CD4-positive, alpha-beta T cell treated with Interleukin-6 for 4 hours (primary cell): ENCODE measurements at places on chromosomes 11 and 22.

- DNase-seq: no peak
Observed at GRCh38 chr22:35749808-35750207, 32.1 kb downstream of the APOL5 start.

DNA sequence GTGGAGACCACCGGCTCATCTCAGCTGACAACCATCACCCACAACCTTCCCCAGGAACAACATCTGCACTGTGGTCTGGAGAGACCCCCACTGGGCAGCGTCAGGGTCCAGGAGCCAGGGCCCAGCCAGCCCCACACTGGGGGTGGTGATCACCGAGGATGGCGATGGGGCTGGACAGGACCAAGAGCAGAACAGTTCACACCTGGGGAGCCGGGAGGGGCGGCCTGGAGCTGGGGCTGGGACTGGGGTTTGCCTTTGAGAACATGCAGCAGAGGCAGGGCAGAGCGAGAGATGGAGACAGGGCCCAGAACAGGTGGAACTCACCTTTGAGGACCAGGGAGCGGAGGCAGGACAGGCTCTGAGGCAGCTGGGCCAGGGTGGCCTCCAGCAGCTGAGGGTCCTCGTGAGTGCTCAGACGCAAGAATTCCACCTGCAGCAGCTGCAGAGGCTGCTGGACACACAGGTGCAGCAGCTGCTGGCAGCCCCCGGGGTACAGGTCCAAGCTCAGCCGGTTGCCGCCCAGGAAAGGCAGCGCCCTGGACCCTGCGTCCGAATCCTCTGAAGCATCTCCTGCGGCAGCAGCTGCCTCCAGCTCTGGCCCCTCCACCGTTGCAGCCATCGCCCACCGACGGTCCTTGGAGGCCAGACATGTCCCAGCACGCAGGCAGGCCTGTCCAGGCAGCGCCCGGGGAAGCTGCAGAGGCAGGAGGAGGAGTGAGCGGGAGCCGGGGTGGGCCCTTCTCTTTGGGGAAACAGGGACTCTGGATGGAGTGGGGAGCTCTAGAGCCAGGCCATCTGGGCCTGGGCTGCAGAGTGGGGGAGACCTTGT, 1.0 kb downstream of the PIDD1 start:
- no peak for DNase-seq

DNA sequence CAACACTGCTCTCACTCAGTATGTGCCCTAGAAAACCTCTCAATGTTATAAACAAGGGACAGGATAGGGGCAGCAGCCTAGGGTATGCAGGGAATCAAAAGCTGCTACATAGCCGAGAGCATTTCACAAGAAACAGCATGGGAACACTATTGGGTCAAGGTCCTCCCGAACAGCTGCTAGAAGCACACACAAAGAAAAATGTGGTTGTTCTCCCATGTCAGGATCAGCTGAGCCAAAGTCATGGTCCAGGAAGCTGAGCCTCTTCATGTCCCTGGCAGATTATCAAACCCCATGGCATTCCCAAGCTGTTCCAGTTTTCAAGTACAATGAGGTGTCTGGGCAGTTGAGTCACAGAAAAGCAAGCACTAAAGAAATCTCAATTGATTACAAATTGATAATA, 21.0 kb upstream of the GDPD4 start:
- DNase-seq: no peak

- no peak for DNase-seq
Observed at GRCh38 chr22:35347462-35347861, 33.4 kb upstream of the HMOX1 start.

DNA sequence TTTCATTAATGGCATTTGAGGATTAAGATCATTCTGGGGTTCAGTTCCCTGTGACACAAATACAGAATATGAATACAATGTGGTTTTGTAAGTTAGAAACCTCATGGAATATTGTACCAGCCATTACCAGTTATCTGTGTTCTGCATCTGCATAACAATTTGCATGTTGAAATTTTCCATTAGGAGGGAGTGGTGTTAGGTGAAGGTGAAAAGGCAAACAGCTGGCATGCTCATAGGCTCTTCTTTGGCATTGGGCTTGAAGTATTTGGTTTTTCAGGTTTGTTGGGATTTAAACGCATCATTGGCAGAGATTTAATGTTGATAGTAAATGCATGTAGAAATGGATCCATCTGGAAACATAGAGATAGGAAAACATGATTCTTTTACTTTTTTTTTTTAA, 18.6 kb downstream of the RTN3 start:
- DNase-seq: no peak

GRCh38 chr22:31250740-31251600, 38.9 kb downstream of the LIMK2 start:
- no peak for DNase-seq

DNA sequence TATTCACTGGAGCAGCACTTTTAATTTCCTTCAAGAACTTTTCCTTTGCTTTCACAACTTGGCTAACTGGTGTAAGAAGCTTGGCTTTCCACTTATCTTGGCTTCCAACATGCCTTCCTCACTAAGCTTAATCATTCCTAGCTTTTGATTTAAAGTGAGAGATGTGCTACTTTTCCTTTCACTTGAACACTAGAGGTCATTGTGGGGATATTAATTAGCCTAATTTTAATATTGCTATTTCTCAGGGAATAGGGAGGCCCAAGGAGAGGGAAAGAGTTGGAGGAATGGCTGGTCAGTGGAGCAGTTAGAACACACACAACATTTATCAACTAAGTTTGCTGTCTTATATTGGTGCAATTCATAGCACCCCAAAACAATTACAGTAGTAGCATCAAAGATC, 24.6 kb upstream of the CCDC90B start:
- no peak for DNase-seq

DNA sequence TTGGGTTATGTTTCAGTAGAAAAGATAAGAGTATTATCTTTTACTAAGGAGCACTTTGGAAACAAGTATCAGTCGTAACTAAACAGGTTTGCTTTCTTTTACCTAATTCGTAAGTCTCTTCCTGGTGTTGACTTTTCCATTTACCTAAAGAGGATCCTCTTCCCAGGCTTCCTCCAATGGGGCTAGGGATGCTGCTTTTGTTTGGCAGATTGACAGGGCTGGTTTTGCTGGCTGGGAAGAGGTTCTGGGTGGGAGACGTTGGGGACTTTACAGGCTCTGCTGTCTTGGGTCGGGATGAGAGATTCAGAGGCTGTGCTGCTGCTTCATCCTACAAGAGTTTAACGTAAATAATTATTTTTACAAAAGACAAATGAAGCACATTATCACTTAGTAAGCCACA, 306.7 kb downstream of the SOX6 start:
- no peak for DNase-seq

GRCh38 chr11:47950396-47950795, 30.0 kb upstream of the PTPRJ start:
- DNase-seq: peak; percentile 76

GRCh38 chr11:2844116-2844842, 41.3 kb downstream of the CDKN1C start:
- DNase-seq: no peak

DNA sequence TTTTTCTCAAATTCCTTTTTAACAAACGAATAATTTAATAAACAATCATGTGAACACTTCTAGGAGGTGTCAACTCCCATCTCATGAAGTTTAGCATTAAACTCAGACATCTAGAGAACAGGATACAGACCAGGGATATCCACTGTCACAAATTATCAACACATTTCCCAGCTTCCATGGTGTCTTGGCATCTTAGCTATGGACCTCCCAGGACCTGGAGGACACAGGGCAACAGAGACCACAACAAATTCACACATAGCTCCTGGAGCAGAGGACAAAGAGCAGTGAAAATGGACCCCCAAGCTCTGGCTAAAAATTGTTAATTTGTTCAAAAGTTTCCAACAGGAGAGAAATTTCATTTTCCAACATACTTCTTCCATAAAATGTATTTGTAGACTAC, 102.2 kb downstream of the SGSM3 start:
- DNase-seq: no peak

GRCh38 chr11:97850701-97851100, 1170.0 kb upstream of the CNTN5 start:
- no peak for DNase-seq

GRCh38 chr22:23763579-23763945, 772 bp downstream of the C22orf15 start:
- peak; percentile 79 for DNase-seq

DNA sequence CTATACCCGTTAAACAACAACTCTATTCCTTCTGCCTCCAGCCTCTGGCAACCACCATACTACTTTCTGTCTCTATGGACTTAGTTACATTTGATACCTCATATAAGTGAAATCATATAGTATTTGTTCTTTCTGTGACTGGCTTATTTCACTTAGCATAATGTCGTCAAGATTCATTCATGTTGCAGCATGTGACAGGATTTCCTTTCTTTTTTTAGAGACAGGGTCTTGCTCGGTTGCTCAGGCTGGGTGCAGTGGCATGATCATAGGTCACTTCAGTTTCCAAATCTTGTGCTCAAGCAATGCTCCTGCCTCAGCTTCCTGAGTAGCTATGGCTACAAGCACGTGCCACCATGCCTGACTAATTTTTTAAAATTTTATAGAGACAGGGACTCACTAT, 29.4 kb upstream of the SORL1 start:
- DNase-seq: peak; percentile 33

GRCh38 chr11:59028105-59028504, 58.0 kb upstream of the GLYATL1B start:
- DNase-seq: no peak

DNA sequence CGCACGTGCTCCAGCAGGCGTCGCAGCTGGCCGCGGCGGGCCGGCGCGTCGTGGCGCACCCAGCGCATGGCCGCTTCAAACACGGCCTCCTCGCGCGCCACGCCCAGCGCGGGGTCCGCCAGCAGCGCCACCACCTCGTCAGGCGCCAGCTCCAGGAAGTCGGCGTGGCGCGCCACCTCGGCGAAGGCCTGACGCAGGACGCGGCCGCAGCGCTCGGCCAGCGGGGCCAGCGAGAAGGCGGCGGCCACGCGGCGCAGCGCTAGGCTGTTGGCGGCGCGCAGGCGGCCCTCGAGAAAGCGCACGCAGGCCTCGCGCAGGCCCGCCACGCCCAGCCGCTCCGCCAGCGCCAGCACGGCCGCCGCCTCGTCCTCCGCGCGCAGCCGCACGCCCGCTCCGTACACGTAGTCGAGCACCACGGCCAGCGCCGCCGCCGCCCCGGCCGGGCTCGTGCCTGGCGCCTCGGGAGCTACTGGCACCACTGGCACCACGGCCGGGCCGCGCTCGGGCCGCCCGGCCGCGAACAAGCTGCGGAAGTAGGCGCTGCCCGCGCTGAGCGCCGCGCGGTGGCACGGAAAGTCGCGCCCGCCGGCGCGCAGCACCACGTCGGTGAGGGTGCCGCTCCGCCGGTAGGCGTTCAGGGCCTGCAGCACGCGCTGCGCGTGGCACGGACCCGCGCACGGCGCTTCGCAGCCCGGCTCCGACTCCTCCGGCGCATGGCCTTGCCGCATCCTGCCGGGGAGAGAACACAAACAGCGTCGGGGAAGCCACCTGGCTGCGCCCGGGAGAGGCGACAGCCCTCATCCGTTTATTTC, 2.9 kb downstream of the KLHL35 start:
- peak; percentile 62 for DNase-seq

DNA sequence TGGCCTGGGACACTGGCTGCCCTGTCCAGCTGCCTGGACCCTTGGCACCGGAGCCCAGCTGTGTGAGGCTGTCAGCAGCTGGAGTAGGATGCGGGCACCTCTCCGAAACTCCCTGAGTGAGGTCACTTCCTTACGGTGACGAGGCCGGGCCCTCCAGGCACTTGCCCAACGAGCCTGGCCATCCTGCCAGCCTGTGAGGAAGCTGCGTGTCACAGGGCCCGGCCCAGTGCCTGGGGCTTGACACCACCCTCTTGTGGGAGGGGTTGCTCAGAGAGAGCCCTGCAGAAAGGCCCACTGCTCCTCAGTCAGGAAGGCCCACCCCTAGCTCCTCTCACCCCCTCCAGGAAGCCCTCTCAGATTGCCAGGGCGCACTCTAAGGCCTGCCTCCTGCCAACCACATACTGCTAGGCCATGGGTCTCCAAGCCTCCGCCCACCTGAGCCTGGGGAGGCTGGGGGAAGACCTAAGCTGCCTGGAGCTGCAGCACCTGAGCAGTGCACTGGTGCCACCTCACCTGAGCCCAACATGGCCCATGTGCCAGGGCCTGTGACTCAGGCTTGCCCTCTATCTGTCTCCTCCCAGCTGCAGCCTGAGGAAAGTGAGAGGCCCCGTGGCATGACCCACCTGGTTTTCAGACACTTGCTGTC, 4.3 kb upstream of the PHLDA2 start:
- peak; percentile 41 for DNase-seq

- DNase-seq: no peak
Observed at GRCh38 chr11:106228996-106229395, 151.5 kb downstream of the AASDHPPT start.

DNA sequence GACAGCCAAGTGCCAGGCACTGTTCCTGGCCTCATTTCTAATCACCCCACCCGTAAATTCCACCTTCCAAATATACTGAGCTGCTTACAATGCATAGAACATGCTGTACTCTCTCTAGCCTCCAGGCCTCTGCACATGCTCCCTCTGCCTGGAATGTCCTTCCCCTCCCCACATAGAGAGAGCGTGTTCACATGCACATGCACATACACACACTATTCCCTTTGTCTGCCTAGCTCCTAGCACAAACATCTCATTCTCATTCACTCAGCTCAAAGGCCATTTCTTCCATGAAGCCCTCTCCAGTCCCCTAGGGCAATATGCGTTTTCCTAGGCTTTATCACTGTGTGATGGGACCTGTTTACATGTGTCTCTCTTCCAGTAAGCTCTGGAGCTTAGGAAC, 144.6 kb downstream of the WT1 start:
- no peak for DNase-seq

DNA sequence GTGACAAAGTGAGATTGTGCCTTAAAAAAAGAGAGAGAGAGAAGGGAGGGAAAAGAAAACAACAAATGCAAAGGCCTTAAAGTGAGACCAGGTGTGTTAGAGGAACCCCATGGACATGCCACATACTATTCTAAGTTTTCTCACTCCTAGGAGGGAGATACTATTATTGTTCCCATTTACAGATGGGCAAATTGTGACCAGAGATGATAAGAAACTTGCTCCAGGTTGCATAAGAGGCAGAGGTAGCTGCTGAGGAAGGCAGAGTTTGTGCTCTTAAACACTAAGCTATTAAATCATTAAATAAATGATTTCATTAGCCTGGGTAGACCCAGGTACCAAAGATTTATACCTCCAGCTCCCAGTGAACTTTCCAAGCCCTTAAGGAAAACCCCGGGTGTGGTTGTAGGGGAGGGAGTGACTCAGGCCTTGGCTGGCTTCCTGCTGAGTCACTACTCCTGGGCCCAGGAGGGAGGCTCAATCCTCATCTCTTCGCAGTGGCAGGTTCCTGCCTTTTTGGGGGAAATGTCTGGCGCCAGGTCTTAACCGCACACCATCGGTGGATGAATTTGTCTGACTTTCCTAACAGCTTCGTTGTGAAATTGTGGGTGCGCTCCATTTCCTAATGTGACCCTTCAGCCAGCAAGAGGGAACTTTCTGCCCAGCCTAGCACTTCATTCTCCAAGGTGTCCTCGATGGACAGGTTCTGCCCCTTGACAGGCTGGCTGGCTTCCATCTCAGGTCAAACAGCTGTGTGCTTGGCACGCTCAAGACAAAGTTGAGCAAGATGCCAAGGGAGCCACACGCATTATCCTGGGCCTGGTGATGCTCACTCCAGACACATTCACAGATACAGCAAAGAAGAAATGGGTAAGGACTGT, 33.4 kb upstream of the PTPRJ start:
- DNase-seq: peak; percentile 36

- no peak for DNase-seq
Observed at GRCh38 chr11:17691550-17691949, 27.8 kb upstream of the MYOD1 start.
